ENCODE measurements at places on chromosomes 3 and 15. TPM values are rescaled to one million over a fixed set of nuclear protein-coding genes. Genes with fewer than 3 reads are reported as not detected.

The CCDC54 gene
- polyA plus RNA-seq: not detected

The GOLGA6L7 gene
- not detected for polyA plus RNA-seq

The PRSS50 gene
- polyA plus RNA-seq: not detected

The SOX14 gene
- polyA plus RNA-seq: not detected

The CCDC9B gene
- 21.3 TPM for polyA plus RNA-seq

The STRIT1 gene
- not detected for polyA plus RNA-seq

The MYO5C gene
- 0.08 TPM for polyA plus RNA-seq

The SPTBN5 gene
- 1.1 TPM for polyA plus RNA-seq

The GOLGA8T gene
- polyA plus RNA-seq: not detected

The WDR93 gene
- not detected for polyA plus RNA-seq

The FSTL1 gene
- polyA plus RNA-seq: 29.5 TPM

DNA sequence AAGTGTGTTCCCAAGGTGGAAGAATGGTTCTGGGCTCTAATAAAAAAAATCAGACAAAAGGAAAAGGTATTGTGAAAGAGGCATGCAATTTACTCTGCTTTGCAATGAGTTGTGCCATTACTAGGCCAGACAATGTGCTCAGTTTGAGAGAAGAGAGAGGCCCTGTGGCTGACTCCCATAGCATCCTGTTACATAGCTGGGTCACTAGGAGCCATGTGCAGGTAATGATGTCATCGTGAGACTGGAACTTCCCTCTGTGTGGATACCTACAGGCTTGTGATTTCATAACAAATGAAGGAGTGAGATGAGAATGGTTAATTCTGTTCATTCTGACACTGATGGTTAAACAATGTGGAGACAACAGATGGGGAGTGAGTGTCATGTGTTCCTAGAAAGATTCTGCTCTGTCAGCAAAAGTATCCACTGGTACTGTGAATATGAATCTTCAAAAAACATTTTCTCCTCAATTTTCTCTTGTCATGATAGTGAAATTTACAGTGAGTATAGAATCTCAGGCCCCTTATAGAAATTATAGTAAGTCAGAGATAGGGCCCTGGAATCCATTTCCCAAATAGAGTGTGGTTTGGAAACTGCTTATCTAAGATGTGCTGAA, 648.7 kb upstream of the DPPA4 start:
- peak; percentile 13 for DNase-seq

DNA sequence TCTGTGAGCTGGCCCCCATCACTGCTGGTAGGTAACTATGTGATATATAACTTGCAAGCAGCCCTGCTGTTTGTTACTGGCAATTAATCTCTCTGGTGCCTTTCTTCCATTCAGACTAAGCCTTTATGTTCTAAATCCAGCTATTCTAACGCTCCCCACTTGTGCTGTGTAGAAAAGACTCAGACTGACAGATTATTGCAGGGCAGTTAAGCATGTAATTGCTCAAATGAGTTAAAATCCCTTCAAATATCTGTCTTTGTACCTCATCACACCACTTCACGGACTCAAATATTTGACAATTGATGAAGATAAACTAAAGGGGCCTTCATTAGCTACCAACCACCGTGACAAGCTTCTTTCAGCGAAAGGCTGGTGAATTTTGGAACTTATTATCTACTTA, 416.2 kb downstream of the NR2F2 start:
- DNase-seq: no peak

- DNase-seq: no peak
Observed at GRCh38 chr3:52704611-52705437, 767 bp downstream of the GLT8D1 start.

- peak; percentile 64 for DNase-seq
Observed at GRCh38 chr3:153348457-153349107, 186.6 kb downstream of the RAP2B start.

DNA sequence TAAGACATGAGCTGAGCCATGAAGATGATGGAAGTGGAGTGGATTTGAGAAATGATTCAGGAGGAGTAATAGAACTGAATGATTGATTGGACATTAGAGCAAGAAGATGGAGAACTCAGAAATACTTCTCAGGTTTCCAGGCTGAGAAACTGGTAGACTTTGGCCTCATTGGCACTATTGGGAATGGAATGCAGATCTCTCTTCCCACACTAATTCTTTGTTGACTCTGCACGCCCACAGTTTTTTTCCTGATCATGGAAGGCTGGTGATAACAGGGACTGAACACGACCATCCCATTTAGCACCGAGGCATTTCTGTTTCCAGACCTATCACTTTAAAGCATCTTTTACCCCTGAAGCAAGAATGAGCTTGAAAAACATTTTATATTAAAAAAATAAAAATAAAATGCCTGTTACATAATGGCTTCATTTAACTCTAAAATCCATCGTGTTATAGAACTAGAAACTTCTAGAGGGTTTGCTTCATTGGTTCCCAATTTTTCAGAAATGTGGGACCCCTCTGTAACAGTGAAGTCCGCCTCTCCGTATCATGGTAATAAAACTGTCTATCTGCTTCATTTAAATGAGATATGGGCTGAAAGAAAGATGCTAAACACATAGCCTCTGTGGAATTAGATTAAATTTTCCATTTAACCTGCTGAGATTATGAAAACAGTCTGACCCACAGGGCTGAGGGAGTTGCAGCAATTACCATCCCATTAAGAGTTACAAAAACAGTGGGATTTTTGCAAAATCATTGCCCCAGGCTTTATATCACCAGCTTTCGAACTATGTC, 562.0 kb upstream of the CFAP20DC start:
- no peak for DNase-seq

DNA sequence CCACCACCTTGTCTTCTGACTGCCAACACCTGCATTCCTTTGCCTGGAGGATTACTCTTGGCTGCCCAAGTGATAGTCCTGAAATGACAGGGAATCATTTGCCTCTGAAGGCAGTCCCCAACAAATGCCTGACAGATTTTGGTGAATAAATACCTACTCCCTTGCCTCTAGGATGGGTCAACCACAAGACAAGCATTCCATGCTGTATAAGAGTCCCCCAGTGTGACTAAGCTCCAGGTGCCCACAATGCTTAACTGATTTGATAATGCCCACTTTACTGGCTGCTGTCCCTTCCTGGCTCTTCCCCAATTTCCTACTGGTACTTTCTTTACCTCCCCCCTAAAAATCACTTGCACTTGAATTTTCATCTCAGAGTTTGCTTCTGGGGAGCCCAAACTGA, 14.8 kb downstream of the THRB start:
- DNase-seq: no peak

- DNase-seq: peak; percentile 54
Observed at GRCh38 chr3:165523801-165524200, 313.4 kb downstream of the BCHE start.

DNA sequence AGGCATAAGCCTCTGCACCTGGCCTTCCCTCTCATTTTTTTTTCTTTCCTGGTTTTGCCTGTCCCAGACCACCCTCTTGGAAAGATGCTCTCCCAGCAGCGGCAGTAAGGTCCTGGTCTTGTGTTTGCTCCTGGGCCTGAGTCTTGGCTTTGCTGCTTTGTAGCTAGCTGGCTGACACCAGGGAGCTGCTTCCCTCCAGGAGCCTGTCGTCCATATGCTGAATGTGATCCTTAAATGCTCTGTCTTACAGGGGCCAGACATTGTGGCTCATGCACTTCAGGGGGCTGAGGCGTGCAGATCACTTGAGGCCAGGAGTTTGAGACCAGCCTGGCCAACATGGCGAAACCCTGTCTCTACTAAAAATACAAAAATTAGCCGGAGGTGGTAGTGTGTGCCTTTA, 17.2 kb downstream of the FLNB start:
- DNase-seq: no peak

DNA sequence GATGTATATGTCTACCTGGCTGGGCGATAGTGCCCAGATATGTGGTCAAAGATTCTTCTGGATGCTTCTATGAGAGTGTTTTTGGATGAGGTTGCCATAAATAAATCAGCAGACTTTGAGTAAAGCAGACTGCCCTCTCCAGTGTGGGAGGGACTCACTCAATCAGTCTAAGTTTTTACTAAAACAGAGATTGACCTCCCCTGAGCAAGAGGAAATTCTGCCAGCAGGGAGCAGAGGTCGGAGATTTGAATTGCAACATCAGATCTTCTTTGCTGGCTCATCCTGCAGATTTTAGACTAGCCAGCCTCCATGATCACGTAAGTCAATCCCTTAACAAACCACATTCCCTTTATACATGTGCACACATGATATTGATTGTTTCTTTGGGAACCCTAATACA, 300.9 kb downstream of the MCTP2 start:
- no peak for DNase-seq

DNA sequence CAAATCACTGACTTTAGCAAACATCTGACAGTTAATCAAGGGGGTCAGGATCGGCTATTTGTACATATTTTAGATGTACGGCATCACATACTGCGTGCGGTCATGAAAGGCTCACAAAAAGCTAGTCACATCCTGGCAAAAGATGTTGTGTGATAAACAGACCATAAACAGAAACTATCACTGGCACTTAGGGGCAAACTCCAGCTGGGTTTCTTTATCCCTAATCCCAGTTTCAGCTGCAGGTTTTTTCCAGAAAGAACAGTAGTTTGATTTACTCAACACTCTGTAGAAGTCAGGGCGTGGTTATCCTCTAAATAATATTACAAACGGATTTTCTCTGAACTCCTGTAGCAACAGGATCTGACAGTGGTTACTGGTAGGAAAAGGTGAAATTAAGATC, 112.4 kb upstream of the BHLHE40 start:
- DNase-seq: peak; percentile 70

DNA sequence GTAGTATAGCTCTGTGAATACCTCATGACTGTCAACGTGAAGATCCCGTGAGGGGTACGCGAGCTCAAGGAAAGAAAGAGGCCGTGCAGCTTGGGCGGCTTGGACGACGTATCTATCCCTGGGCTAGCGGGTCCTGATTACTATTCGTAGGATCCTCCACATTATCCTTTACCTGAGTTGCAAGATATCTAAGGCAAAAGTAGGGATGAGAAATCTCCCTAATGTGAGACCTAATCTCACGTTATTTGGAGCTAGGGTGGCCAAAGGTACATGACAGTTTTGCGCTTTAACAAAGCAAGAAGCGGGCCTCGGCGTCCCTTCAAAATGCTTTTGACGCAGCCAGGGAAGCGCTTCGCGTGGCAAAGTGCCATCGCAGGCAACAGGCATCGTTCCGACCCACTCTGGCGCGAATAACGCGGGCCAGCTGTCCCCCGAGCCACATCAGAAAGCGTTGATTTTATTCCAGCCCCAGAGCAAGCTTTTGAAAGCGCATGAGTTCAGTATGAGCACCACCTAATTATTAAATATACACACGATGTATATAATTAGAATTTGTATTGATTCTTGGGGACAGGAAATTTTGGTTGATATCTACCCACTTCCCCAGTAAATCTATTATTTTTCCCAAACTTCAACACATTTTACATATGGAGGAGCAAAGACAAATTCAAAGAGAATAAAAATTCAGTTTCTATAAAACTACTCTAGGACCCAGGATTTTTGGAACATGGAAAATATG, 2.5 kb upstream of the EOMES start:
- peak; percentile 37 for DNase-seq

DNA sequence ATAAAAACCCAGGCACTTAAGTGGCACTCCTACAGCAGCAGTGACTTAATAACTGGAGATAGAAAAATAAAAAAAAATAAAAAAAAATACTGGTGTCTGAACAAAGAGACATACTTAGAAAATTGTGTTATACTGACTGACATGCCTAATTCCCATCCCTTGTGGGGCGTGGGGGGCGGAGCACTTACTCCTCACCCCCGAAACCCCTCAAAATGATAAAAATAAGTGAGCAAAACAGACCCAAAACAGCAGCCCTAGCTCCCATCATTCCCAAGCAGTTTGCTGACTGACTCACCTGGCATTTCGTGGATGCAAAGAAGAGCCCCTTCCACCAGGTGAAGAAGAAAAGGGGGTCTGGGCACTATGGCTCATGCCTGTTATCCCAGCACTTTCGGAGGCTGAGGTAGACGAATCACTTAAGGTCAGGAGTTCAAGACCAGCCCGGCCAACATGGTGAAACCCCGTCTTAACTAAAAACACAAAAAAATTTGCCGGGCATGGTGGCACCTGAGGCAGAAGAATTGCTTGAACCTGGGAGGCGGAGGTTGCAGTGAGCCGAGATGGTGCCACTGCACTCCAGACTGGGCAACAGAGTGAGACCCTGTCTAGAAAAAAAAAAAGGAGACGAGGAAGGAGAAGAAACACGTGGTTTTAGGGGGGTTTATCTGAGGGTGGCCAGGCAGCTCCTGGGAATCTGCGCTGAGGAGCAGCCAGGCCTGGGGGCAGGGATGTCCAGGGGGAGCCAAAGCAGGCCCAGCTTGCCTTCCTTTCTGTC, 50.8 kb upstream of the BLM start:
- DNase-seq: no peak

DNA sequence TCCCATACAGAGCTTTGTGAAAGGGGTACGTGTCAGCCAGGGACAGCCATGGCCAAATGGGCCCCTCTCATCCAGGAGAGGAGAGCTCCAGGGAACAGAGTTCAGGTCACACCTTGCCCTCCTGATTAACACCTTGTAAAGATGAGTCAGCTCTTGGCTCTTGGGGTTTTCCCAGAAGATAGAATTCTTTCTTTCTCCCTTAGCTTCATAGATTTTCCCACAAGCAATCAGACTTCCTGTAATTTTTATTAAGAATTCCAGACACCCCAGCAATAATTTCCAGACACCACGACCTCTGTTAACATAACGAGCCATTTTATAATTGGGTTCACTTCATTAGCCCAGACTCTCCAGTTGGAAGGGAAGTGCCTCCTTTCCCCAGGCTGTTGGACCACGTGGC, 86.4 kb downstream of the LRTM1 start:
- DNase-seq: no peak

GRCh38 chr3:146801492-146801891, 196.3 kb upstream of the PLSCR5 start:
- no peak for DNase-seq

DNA sequence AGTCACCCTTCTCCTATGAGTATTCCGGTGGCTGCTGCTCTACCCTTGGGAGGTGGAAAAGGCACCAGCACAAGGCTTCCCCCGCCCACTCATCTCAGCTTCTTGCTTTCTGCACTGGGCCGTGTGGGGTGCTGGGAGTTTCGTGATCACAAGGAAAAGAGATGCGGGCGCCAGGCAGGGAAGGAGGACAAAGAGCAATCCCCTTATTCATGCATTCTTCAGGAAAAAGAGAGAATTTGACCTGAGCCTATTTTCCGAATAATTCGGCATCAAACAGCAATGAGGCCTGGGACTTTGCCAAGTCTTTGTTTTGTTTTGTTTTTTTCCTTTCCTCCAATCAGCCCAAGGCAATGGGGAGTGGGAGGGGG, 102.2 kb upstream of the LPP start:
- no peak for DNase-seq

GRCh38 chr15:70385052-70385451, 287.3 kb upstream of the TLE3 start:
- DNase-seq: no peak

DNA sequence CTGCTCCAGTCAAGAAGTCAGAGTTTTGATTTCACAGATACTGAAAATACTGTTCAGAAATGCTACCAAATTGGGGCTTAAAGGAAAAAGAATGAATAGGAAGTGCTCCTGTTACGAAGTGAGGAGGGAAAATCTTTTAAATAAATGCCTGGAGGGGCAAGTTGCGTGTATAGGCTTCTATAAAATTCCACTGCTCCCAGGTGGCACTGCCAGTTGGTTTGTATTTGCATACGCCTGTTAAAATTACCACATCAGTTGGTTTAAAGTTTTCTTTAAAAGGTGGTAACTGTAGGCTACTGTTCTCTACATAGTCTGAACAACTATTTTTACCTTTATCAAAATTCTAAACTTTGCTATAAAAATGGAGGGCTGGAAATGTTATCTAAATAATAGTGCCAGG, 123.5 kb downstream of the DLG1 start:
- peak; percentile 28 for DNase-seq

GRCh38 chr3:119703820-119704531, 1.2 kb downstream of the CFAP91 start:
- no peak for DNase-seq

GRCh38 chr3:161212906-161213305, 8.2 kb upstream of the NMD3 start:
- DNase-seq: no peak

All from foreskin keratinocyte (primary cell).